M059J (cell line): ENCODE measurements at places on chromosomes 1 and 21. TPM values are rescaled to one million over a fixed set of nuclear protein-coding genes. Genes with fewer than 3 reads are reported as not detected.
A peak's percentile ranks its signal among the peaks of the same experiment; 100 is the strongest.

PROX1 gene
- total RNA-seq, result 0.02 and 0.17 TPM in 2 replicates

DNA sequence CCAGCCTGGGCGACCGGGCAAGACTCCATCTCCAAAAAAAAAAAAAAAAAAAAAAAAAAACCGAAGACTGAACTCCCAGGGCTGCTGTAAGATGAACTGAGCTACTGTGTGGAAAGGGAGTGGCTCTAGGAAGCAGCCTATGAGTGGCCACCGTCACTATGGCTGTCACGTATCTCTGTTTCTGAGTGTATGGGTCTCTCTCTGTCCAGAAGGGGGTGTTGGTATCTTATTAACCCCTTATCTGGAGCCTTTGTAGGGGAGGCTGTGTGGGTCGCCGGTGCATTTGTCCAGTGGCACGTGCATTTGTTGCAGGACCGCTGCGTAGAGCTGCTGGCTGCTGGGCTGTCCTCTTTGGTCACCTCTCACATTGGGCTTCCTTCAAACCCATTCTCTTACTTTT, 326.6 kb downstream of the CAMTA1 start:
- no peak for DNase-seq

DNA sequence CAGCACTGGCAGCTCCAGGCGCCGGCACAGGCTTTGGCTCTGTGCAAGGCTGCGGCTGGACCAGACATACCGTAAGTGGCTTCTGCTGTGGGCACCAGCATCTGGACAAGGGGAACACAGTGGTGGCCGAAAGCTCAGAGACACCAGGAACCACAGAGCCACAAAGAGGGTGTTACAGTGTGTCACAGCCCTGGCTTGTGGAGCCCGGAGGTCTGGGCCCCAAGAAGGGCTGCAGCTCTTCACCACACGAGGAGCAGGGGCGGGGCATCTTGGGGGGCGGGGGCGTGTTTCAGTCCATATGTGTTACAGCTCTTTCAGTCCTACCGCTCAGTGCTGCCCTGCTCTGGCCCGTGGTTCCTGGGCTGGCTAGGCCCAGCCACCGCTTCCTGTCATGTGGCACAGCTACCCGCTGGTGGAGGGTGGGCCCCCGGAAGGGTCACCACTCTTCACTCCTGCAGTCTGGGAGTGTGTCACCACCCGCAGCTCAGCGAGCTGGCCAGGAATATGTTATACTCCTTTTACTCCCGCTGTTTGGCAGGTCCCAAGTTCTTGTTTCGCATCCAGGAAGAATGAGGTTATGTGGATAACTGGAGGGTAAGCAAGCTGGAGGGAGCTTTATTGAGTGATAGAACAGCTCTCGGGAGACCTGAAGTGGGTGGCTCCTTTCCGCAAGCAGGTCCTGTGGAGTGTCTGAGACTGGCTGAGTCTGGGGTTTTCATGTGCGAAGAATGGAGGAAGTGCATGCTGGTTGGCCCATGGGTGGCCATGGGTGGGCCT, 3.3 kb upstream of the LSM10 start:
- DNase-seq, result peak; percentile 15

FCN3 gene
- total RNA-seq, result not detected in 2 replicates

DNA sequence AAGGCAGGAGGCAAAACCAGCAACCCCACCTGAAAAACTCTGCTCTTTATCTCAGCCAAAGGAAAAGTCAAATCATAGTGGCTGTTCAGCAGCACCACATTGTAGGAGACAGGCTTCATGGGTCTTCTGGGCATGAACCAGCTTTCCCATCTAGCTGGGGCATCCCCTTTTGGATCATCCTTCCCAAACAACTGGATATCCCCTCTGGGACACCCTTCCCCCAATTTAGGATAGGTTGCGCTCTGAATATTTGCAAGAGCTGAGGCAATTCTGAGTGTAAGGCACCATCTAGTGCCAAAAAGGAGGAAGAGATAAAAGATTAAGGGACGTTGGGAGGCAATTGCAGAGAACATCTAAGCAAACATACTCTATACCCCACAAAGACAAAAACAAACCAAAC, 295.8 kb downstream of the MATN1 start:
- no peak for DNase-seq

DNA sequence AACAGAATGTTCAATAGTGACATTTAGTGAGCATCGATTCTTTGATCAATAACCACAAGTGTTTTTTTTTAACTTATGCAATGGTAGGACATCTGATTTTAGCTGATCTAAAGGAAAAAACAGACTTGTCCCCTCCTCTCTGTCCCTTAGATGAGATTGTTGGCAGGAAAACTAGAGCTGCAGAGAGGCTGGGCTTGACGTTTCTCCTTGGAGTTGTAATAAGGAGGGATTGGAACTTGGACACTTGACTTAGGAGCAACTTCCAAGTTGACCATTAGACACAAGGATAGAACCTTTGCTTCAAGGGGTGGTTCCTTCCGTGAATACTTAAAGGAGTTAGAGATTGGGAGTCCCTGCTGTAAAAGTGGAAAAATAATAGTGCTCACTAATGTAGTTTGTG, 49.9 kb downstream of the KAZN start:
- no peak for DNase-seq

DNA sequence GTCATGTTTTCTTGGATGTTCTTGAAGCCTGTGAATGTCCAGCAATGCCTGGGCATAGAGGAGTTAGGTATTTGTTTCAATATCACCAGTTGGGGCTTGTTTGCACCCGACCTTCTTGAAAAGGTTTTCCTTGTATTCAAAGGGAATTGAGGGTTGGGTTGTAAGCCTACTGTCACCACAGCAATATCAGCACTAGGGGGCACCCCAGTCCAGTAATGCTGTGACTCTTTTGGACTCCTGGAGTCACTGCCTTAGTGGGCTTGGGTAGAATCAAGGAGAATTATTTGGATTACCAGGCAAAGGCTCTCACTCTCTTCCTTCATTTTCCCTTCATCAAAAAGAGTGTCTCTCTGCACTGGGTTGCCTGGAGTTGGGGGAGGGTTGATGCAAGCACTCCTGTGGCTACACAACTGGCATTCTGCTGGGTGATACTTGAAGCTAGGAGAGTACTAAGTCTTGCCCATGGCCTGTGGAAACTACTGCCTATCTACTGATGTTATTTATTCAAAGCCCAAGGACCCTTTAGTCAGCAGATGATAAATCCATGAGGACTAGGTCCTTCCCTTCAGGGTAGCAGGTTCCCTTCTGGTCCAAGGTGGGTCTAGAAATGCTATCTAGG, 34.5 kb downstream of the OR10R2 start:
- peak; percentile 15 for DNase-seq

MPL gene
- not detected in 2 replicates for total RNA-seq

EIF2D gene
- total RNA-seq, result 34.7 and 39.0 TPM in 2 replicates

DNA sequence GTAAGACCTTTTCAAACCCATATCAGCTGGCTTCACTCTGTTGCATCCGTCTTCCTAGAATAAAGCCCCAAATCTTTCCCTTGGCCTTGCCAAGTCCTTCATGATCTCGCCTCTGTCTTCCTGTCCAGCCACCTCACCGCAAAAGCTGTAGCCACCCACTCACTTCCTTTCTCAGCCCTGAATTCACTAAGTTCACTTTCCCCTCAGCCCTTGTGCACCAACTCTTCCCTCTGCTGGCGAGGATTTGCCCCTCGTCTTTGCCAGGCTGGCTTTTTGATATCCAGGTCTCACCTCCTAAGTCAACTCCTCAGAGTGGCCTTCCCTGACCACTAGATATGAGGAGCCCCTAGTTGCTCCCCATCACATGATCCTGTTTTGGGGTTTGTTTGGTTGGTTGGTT, 3.9 kb upstream of the COL16A1 start:
- peak; percentile 79 for DNase-seq

LRRN2 gene
- 0.02 TPM in 1 of 2 replicates, not detected in the other for total RNA-seq

ARID4B gene
- 12.8 and 17.0 TPM in 2 replicates for total RNA-seq

GRCh38 chr1:64482128-64482527, 12.2 kb downstream of the CACHD1 start:
- no peak for DNase-seq

DNA sequence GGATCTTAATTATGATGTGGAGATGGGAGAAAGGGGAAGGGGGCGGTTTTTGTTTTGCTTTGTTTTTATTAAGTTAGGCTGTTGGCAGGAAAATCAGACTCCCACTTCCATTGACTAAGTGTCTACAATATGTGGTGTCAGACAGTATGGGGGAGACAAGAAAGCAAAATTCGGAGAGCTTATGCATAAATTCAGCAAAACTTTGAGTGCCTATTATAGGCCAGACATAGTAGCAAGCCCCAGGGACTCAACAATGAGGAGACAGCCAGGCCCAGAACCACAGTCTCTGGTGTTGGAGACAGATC, 835 bp upstream of the TSPAN2 start:
- DNase-seq, result no peak

VAV3 gene
- total RNA-seq, result 72.8 and 96.6 TPM in 2 replicates

DNA sequence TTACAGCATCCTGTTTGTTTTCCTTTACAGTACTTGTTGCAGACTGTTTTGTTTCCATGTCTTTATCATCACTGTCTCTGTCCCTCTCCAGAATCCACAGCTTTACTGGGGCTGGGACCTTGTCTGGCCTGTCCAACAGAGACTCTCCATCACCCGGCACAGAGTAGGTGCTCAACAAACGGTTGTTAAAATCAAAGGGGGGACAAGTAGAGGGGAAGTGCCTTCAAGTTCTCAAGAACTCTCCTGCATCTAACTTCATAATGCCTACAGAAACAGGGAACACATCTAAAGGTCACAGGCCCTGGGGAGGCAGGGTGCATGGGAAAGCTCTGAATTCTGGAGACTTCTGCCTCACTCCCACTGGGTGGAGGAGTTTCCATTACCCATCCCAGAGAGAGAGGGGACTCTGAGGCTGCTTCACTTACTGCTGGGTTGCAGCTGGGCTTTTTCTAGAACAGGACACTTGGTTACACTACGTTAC, 2.3 kb upstream of the ECE1 start:
- DNase-seq, result no peak

DNA sequence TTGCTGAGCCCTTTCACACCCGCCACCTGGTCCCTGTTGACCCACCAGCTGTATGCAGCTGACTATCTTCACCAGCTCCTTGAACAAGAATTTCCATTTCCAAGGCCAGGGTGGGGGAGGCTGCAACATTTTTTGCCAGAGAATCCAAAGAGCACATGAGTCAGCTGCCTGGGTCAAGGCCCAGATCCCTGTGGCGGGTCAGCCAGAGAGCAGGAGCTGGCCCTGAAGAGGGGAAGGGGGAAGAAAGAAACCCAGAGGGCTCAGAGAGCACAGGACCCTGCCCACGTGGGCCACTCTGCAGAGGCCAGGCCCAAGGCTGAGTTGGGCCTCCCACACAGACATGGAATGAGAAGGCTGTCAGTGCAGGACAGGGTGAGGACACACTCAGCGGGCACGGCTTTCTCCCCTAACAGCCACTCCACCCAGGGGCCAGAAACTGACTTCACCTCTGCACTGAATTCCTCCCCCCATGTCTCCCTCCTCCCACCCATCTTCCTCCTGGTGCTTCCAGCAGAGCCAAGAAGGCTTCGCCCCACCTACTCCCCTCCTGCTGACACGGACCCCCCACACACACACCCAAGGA, 28.9 kb downstream of the S100A6 start:
- DNase-seq, result peak; percentile 94

GRCh38 chr1:179923029-179923428, 31.6 kb upstream of the CEP350 start:
- DNase-seq, result no peak

GRCh38 chr1:217078078-217078690, 355.0 kb upstream of the ESRRG start:
- DNase-seq, result no peak

- DNase-seq, result no peak
These were observed 90.9 kb upstream of the PGD start for GRCh38 chr1:10308001-10308400.

CYP2J2 gene
- total RNA-seq, result 1.7 and 3.2 TPM in 2 replicates

- peak; percentile 83 for DNase-seq
These were observed 60.3 kb downstream of the UBE2T start for GRCh38 chr1:202281316-202282024.

GRCh38 chr1:151054971-151055547, 4.4 kb downstream of the CDC42SE1 start:
- DNase-seq, result no peak

RBP7 gene
- 1.5 TPM in 1 of 2 replicates, not detected in the other for total RNA-seq

GRCh38 chr1:110174961-110175360, 24.7 kb downstream of the SLC6A17 start:
- no peak for DNase-seq

- no peak for DNase-seq
These were observed 10.6 kb upstream of the F3 start for GRCh38 chr1:94552071-94552586.

PLPPR5 gene
- not detected in 2 replicates for total RNA-seq

- DNase-seq, result no peak
These were observed 52.1 kb upstream of the KCNE2 start for GRCh38 chr21:34311561-34312330.

- DNase-seq, result no peak
These were observed 527.8 kb downstream of the MATN1 start for GRCh38 chr1:30195424-30196134.

DNA sequence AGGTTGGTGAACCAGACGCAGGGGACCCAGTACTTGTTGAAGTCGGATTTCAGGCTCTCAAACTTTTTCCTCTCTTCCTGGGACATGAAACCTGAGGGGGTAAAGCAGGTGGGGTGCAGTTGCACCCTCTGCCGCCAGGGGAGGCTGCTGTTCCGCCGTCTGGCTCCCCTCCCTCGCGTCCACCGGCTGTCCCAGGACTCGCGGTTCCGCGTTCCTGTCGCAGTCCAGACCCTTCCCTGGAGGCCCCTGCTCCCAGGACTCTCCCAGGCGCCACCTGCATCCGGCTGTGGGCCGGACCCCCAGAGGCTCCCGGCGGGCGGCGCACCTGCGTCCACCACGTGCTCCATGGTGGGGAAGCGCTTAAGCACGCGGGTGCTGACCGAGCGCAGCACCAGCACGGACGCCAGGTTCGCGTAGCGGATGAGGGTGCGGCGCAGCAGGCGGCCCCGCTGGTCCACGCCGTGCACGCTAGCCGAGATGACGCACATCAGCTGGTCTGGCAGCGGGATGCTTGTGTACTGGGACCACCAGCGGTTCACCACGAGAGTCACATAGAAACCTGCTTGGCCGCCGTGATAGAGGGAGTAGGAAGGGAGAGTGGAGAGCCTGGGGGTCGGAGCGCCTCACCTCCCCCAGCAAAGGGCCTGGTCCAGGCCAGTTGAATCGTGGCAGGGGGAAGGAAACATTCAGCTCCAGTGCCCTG, 1.7 kb downstream of the BEST4 start:
- DNase-seq, result no peak

GRCh38 chr21:28963831-28964230, 28.8 kb downstream of the LTN1 start:
- no peak for DNase-seq
